Stimulated activated CD8-positive, alpha-beta memory T cell treated with anti-CD3 and anti-CD28 coated beads, Interleukin-4, amount 100 ng/mL, for 4 hours (primary cell): ENCODE measurements at places on chromosomes 4 and X.

GRCh38 chr4:119604266-119604665 is 24.3 kb downstream of the PDE5A start:
- DNase-seq: no peak

DNA sequence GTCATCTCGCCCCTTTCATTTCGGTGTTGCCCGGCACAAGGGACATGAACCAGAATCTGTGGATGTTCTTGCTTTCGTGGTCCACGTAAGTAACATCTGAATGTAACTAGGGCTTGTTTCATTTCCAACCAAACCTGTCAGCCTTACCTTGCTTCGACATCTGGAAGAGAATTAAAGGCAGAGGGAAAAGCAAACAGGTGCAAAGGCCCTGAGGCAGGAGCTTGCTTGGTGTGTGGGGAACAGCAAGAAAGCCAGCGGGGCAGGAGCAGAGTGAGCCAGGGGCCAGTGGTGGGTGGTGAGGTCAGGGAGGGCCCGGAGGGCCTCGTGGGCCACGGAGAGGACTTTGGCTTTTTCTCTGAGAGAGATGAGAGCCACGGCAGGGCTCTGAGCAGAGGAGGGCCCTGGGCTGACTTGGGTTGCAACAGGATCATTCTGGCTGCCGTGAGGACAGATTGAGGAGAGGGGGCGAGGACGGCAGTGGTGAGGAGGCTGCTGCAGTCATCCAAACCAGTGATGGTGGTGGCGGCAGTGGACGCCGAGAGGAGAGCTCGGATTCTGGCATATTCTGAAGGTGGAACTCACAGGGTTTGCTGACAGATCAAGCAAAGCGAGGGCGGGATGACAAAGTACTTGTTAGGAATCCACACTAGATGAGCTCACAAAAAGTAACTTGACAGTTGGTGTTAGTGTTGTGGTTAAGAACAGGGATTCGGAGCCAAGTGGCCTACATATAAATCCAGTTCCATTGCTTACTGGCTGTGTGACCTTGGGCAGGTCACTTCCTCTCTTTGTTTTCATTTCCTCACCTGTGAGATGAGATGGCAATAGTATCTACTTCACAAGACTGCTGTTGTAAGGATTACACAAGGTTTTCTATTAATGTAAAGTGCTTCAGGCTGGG is 6.8 kb upstream of the WDR13 start:
- no peak for DNase-seq

DNA sequence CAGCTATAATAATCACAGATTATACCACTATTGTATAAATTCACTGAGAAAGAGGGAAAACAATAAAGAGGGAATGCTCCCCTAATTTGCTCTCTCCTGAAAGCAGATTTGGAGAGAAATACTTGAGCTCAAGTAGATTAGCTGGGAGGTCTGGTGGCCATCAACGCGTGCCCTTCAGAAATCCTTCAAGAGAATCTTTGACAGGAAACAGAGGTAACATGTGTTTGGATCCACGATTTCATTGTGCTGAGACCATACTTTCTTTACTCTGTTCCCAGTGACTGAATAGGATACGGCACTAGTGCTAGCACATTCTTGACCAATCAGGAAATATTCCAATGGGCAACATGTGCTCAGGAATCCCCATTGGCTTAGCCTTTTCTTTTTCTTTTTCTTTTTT is 1395.3 kb downstream of the RAPGEF2 start:
- DNase-seq: no peak

- DNase-seq: no peak
These were observed 173.2 kb upstream of the TBL1X start for GRCh38 chrX:9291629-9292028.

DNA sequence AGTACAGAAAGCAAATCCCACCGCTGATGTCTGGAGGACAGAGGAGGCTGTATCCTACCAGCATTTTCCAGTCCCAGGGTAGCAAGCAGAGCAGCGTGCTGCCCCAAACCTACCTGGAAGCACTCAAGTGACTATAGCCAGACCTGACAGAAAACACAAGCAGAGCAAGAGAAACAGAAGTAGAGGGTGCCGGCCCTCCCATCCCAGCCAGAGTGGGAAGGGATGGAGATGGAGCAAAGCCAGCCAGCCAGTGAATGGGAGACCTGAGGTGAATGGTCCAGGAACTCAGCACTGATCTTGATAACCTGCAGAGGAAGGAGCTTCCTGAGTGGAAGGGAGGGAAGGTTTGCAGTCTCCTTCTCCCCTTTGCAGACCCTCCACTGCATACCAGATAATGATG is 185.2 kb downstream of the MAML3 start:
- DNase-seq: no peak

DNA sequence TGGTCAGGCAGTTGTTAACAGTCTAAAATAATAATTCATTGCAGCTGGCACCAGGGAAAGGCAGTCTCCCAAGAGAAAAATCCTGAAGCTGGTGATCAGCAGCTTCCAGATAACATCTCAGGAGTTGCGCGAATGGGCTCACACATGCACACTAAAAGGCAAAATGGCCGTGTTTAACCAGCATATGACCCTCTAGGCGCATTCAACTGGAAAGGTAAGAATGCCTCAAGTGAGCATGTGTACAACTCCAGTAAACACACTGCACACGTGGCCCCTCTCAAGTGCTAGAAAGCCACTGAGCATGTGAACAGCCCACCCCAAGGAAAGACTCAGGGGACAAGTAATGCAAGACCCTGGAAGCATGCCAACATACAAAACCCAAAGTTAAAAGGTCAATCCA is 33.1 kb downstream of the STPG2 start:
- no peak for DNase-seq

DNA sequence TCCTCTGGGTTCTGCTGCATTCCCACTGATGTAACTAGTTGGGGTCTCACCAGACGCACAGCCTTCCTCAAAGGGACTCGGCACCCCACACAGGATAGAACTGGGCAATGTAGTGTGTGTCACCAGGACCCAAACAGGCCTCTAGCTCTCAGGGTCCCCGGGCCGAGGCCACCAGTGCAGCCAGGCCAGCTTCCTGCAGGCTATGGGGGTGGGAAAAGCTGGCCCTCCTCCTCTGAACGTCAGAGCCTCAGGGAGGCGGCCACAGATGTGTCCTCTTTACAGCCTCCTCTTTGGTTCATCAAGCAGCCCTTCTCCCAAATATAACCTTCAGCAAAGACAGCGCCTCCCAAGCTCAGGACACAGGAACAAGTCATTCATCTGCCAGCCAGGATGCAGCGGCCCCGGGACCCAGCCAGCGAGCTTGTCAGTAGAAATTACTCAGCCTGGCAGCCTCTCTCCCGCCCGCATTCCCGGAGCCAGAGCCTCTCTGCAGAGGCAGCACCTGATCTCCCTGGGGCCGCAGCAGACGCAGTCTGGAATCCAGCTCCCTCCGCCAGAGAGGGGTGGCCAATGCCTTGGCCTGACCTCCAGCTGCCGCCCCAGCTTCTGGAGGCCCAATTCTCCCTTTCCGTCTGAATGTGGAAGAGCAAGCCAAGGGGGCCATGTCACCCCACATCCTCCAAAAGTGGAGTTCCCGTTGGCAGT is 288.5 kb downstream of the FBXW7 start:
- DNase-seq: no peak

DNA sequence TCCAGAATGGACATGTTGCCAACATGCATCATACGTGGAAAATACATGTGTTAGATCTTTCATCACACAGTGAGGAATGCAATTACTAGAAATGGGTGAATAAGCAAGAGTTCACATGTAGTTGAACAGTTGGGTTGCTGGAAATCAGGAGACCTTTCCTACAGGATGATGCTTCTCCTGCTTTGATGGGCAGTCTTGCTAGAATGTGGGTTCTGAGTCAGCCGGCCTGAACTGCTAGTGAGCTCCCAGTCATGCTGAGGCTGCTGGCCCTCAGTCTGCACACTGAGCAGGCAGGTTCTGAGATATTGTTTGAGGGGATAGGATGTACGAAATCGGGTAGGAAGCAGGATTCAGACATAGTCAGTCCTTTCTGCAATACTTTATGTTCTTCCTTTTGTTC is 20.2 kb downstream of the MSL3 start:
- no peak for DNase-seq

- DNase-seq: no peak
These were observed 1068.2 kb downstream of the GLUD2 start for GRCh38 chrX:122115604-122116003.

DNA sequence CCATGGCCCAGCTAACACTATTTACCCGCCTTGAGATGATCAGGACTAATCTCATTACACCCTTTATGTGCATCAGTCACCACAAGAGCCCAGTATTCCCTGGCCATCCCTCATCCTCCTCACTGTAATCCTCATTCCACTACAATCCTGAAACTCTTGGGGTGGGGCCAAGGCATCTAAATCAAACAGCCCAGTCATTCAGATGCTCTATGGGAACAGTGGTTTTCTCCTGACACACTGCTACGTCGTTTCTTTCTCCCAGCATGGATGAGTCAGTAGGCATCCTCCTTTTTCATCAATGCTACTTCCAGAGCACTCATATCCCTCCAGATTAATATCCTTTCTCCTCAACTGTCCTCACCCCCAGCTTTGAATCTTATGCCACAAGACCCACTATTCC is 5.6 kb downstream of the SDAD1 start:
- DNase-seq: no peak

DNA sequence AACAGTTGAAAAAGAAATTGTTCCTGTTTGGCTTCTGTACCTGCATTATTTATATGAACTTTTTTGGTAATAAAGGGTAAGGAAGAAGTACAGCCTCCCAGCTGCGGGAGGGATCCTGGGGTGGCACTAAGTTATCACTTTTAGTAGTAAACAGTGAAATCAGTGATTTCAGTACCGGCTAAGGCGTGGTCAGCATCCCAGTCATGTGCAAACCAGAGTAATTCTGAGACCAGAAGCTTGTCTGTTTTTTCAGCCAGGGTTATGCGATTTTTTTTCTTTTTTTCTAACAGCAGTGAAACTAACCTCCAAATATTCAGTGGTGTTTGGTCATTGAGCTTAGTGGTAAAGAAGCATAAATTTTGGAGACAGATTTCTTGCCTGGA is 3.3 kb downstream of the EGF start:
- no peak for DNase-seq

DNA sequence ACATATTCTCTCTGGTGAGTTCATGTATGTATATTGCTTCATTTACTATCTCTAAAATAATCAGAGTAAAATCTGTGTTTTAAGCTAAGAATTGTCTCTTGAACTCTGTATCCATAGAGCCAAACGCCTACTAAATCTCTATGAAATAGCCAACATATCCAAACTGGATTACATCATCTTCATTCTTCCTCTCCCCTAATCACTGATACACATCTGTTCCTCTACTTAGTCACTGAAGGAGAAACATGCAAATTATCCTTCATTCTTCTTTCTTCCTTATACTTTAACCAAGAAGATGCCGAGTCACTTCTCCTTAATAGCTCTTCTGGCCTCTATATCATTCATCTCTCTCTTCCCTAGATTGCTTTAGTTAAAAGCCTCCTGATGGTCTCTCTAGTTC is 630.4 kb upstream of the FTHL17 start:
- DNase-seq: no peak

- DNase-seq: no peak
These were observed 197.3 kb downstream of the CFAP299 start for GRCh38 chr4:80532674-80533333.

DNA sequence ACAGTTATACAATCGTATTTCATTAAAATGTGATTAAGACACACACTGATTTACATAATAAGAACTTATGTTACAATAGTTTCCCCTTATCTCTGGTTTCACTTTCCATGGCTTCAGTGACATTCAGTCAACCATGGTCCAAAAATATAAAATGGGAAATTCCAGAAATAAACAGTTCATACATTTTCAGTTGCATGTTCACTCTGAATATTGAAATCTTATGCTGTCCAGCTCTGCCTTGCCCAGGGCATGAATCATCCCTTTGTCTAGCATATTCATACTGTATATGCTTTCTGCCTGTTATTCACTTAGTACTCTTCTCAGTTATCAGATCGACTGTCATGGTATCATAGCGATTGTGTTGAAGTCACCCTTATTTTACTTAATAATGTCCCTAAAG is 173.8 kb upstream of the DCAF12L2 start:
- DNase-seq: no peak

GRCh38 chr4:87235020-87235671 is 14.7 kb upstream of the KLHL8 start:
- DNase-seq: no peak

DNA sequence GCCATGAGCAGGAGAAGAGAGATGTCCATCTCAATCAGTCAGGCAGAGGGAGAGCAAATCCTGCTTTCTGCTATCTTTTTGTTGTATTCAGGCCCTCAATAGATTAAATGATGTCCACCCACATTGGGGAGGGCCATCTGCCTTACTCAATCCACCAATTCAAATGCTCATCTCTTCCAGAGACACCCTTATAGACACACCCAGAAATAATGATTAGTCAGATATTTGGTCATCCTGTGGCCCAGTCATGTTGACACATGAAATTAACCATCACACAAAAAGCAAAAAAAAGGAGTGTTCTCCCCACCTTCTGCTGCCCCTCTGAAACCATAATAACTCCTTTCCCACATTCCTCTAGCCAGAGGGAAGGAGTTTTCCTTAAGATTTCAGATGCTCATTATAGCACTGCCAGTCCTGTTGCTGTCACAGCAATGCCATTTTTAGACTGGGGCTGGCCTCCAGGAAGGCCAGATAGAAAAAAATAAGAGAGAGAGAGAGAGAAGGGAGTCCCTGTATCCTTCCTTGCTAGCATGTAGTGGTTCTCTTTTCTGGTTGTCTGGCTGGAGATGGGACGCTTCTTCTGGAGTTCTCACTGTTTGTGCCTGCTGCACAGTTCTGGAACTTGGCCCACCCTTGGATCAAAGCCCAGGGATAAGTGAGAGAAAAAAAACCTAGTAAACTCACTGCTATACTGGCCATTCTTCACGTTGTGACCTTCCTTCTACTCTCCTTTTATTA is 177.7 kb downstream of the RBM46 start:
- DNase-seq: no peak

DNA sequence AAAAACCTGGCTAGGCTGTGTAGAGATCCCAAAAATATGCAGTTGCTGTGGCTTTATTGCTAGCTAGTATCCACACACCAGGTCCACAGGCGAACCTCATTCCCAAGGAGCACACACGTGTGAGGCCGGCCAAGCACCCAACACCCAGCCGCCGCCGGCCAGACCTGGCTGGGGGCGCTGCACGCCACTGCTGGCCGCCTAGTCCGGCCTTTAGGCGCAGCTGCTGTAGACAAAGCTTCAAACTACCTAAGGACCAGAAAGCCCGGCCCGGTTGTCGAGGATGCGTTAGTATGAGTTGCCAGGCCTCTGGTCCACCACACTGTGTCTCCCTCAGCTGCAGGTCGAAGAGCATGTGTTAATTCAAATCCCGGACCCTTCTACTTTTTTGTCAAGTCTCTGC is 3.1 kb downstream of the POU3F4 start:
- no peak for DNase-seq

DNA sequence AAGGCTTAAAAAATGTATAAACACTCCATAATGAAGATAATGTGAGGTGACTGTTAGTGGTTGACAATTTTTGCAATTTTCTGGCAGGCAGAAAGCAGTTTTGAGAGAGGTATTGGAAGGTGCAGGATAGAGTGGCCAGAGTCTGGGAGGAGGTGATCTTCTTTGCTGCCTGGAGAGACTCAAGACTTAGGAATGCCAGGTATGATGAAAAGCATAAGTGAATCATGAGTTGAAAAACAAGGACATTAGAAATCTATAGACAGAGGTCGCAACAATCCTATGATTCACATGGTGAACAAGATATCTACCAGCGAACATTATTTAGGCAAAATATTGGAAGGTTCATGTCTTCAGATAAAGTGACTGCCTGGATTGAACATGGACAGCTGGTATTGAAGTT is 118.5 kb downstream of the CFAP299 start:
- DNase-seq: no peak

GRCh38 chrX:96372313-96373046 is 312.2 kb upstream of the DIAPH2 start:
- DNase-seq: no peak
